ENCODE measurements at places on chromosomes 13 and 19. TPM values are rescaled to one million over a fixed set of nuclear protein-coding genes. Genes with fewer than 3 reads are reported as not detected.
A peak's percentile ranks its signal among the peaks of the same experiment; 100 is the strongest.

DNA sequence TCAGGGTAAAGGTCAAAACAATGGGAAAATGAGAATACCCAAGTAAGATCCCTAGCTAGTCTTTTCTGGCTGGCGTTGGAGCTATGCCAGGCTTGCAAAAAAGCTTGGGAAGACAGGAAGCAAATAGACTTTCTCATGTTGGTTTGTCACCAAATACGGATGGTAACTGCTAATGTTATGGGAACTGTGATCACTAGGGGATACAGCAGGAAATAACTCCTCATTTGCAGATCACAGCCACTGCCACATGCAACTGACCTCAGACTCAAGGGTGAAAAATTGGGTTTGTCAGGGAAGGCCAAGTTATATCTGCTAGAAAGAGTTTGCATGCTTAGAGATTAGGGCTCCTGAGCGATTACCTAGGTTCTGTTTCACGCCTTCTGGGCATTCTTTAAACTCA is 162.9 kb downstream of the NHLRC3 start:
- H3K36me3 ChIP-seq: no peaks in the 10 kb centered on the region
- H3K4me1 ChIP-seq: no peaks in the 10 kb centered on the region
- H3K27ac ChIP-seq: no peak overlapping the region
- DNase-seq: no peak
- no peaks in the 10 kb centered on the region for H3K27me3 ChIP-seq

DNA sequence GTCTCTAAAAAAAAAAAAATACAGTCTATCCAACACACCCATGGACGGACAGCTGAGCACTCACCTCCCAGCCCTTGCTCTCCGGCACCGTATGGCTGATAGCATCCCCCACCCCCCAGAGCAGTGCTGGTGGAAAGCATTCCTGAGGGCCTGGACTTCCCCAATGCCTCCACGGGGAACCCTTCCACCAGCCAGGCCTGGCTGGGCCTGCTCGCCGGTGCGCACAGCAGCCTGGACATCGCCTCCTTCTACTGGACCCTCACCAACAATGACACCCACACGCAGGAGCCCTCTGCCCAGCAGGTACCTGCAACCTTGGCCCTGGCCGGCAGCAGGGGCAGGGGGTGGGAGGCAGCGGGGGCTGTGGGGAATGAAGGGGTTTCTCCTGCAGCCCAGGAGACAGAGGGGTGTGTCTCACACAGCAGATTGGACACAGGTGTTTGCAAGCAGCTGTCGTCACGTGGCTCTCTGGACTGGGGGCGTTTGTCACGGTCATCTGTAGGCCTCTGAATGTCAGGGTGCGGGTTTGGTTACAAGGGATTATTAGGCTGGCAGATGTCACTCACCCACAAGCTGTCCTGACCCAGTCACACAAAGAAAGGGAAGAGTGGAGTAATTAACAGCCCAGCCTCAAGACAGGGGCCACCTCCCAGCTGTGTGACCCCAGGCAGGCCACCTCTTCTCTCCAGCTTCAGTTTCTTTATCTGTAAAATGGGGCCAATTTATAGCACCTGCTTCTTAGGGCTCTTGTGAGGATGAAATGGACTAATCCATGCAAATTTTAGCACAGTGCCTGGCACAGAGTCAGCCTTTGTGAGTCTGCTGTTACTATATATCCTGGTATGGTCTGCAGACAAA is 19.3 kb downstream of the PLD3 start:
- H3K4me3 ChIP-seq: no peak overlapping the region
- no peak overlapping the region for H3K27ac ChIP-seq
- peaks cover 20% of the 10 kb centered on the region for H3K4me1 ChIP-seq
- no peak for DNase-seq

- H3K27ac ChIP-seq: no peak overlapping the region
- peaks cover 5% of the 10 kb centered on the region for H3K4me1 ChIP-seq
- peak overlapping the region; percentile 68 for H3K4me3 ChIP-seq
- H3K27me3 ChIP-seq: peaks cover 17% of the 10 kb centered on the region
These were observed 984 bp downstream of the SIX5 start for GRCh38 chr19:45767881-45768654.

LHB gene
- total RNA-seq: not detected

SLC10A2 gene
- total RNA-seq: not detected

Data from activated naive CD8-positive, alpha-beta T cell treated with anti-CD3 and anti-CD28 coated beads, Interleukin-2, amount 10 ng/mL, durations not matched to agents 7 days and 5 days (primary cell).